Left renal cortex interstitium (tissue), 4 donors: ENCODE measurements at places on chromosomes 1 and 21.
A peak's percentile ranks its signal among the peaks of the same experiment; 100 is the strongest.

- no peak for DNase-seq
Measured at GRCh38 chr1:11761988-11762406, at the start of gene C1orf167. Gene C1orf167 (plus strand): TSS chr1:11762193. CDS start chr1:11764401, 2,208 bp downstream.

DNA sequence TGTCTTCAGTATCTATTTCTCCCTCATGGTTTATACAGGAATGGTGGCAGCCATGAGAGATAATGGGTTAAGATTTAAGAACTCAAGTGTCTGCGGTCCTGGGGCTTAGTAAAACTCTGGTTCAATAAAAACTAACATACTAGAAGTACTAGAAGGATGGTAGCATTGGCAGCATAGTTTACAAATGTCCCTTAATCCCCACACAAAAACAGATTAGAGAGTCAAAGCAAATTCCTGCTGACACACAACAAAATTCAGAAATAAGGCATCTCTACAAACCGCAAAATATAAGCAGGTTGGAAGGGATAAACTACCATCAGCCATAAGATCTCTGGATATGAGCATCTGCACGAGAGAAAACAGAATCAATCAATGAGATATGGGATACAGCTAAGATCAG is 234.4 kb downstream of the RERE start:
- no peak for DNase-seq

- DNase-seq, result no peak
Measured at GRCh38 chr1:4931486-4931885, 277.1 kb downstream of the AJAP1 start.

GRCh38 chr21:29360799-29361765 is 62.4 kb downstream of the BACH1 start:
- DNase-seq, result peak; percentile 29

GRCh38 chr1:48667782-48668181 is 108.9 kb downstream of the BEND5 start:
- no peak for DNase-seq
